ENCODE measurements at places on chromosomes 7 and 10.
A peak's percentile ranks its signal among the peaks of the same experiment; 100 is the strongest.

DNA sequence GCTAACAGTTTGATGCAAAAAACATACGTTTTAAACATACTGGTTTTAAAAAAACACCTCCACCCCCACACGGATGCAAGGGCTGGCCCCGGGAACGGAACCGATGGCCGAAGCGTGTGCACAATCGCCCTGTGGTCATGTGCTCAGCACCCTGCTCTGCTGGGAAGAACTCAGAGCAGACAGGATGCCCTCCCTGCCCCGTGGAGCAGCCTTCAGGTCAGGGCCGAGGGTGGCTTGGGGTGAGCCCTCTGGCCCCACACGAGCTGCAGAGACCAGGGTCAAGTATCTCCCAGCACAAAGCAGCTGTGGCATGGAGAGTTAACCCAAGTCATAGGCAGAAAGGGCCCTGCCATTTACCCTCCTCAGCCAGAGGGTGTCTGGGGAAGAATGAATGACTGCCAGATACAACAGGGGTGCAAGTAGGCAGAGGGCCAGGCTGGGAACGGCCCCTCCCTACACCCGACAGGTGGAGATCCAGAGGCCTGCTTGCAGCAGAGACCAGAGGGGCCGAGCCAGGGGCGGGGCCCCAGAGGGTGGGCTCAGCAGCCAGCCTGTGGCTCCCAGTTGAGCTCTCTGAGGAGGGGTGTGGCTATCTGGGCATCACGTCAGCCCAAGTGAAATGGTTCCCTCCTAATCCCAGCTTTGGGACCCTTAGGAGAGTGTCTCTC lies 56.8 kb downstream of the ZRANB1 start:
- no peak for DNase-seq

- no peak for DNase-seq
Measured at GRCh38 chr10:124535731-124536495, 74.3 kb downstream of the LHPP start.

GRCh38 chr10:119919826-119920225 lies 27.3 kb downstream of the SEC23IP start:
- DNase-seq, result no peak

- no peak for DNase-seq
Measured at GRCh38 chr10:91206837-91207474, 13.5 kb upstream of the PCGF5 start.

DNA sequence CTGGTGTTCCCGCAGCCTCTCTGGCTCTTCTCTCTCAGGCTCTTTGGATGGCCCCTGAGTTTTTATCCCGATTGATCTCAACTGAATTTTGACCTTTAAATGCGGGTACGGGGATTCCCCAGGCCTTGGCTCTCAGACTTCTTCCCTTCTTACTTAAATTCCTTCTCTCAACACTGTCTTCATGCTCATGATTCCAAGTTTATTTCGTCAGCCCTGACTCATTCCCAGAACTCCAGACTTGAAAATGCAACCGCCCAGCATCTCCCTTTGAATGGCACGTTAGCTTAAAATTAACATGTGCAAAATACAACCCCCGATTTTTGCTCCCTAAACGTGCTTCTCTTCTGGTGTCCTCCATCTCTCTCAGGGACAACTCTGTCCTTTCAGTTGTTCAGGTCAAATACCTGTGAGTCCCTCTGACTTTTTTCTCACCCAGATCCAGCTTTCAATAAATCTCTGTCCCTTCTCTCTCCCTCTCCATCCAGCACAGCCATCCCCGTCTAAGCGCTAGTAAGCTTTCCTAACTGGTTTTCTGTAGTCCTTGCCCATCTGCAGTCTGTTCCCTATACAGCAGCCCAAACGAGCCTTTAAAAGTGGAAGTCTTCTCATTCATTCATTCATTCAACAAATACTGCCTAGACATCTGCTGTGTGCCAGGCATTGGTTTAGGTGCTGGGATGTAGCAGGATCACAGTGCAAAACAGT lies 7.1 kb downstream of the HECW1 start:
- no peak for DNase-seq

DNA sequence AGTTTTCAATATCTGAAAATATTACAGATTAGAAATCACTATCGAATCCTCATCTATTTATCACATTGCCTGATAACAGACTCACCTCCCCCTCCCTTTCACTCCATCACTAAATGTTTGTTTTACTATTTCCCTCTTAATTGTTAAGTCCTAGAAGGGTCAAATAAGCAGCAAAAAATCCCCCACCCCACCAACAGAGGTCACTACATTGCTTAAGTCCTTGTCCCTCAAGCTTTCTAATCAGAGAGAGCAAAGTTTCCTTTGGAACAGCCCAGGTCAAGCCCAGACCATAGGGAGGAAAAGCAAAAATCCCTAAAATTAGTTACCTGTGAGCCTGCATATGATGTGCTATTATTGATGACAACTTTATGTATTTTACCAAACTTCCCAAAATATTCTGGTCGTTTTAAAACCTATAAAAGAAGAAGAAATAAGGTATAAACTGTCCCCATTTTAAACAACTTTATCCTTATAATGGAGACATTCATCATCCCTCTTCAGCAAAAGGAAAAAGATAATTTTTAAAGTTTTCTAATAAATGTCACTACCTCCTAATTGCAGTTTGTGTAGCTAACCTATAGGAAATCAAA lies 95.0 kb downstream of the CNOT4 start:
- peak; percentile 10 for DNase-seq

Measured in stimulated activated CD4-positive, alpha-beta T cell treated with anti-CD3 and anti-CD28 coated beads, Interleukin-1b, Interleukin-23, amount 100 ng/mL, for 48 hours (primary cell).